NCI-H524 treated with DMSO at 0.1 percent for 48 hours (cell line): ENCODE measurements at places on chromosomes 7 and 10.

- no peak for DNase-seq
Measured at GRCh38 chr7:14691034-14691433, 211.5 kb downstream of the DGKB start.

- no peak for DNase-seq
Measured at GRCh38 chr7:113856010-113856409, 62.8 kb downstream of the PPP1R3A start.

DNA sequence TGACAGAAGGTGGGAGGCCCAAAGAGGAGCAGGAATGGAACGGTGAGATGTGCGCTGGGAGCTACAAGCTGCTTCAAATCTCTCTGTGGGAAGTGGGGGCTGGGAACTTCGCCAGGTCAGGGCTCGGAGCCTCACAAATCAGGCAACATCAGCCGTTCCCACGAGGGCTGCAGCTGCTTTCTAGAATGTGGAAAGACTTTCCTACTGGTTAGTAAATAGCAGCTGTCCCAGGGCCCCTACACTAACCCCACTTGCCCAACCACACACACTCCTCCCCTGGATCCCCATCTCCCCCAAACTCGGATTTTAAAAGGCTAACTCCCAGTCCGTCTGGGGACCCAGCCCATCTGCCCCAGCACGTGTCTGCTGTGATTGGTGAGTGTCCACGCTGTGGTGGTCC is 40.6 kb upstream of the PITRM1 start:
- DNase-seq: no peak

GRCh38 chr7:28135760-28136159 is 44.8 kb downstream of the JAZF1 start:
- DNase-seq: no peak

GRCh38 chr10:85786401-85786899 is 580.1 kb downstream of the GRID1 start:
- no peak for DNase-seq

DNA sequence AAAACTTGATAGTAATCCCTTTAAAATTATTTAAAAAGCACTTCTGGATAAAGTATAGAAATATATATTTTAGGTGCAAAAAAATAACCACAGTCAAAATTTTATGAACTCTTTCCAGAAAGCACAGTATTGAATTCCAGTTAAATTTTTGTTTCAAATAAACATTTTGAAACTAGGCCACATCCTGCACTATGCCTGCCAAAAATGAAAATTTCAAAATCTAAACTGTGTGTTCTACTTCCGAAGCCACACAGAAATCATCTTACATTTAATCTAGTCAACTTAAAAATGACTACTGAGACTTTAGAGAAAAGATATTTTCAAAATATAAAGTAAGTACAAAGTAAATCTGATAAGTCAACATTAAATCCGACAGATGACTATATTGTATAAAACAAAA is 50.0 kb downstream of the MAGI2 start:
- DNase-seq: no peak

- DNase-seq: no peak
Measured at GRCh38 chr10:132685101-132685891, 100.7 kb downstream of the NKX6-2 start.

GRCh38 chr7:15407910-15408309 is 153.9 kb downstream of the AGMO start:
- no peak for DNase-seq

- DNase-seq: peak; percentile 72
Measured at GRCh38 chr10:14371581-14371980, 40.9 kb upstream of the FRMD4A start.

- DNase-seq: no peak
Measured at GRCh38 chr10:86730227-86730626, 26.2 kb upstream of the BMPR1A start.

DNA sequence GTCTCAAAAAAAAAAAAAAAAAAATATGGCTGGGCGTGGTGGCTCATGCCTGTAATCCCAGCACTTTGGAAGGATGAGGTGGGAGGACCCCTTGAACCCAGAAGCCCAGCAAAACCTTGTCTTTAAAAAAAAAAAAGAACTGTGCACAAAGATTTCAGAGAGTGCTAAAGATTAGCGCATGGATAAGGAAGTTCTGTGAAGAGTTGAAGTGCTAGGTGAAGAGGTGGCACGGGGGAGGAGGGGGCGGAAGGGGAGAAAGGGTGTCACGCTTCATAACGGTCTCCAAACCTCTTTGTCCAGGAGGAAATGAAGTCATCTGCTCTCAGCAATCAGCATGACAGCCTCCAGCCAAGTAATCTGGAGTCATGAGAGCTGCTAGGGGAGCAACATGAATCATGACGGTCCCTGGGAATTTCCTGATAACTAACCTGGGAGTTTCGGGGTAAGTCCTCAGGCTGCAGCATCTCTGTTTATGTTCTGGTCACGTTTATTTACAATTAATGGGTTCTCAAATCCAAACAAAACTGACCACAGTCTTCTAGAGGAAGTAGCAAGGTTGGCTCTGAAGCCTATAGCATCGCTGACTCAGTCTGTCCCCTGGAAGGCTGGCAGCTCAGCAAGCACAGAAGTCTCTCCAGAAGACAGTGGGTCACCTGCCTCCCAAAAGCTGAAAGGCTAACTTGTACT is 1.9 kb upstream of the PLAU start:
- no peak for DNase-seq

GRCh38 chr10:124703778-124704427 is 40.3 kb downstream of the FAM53B start:
- no peak for DNase-seq

DNA sequence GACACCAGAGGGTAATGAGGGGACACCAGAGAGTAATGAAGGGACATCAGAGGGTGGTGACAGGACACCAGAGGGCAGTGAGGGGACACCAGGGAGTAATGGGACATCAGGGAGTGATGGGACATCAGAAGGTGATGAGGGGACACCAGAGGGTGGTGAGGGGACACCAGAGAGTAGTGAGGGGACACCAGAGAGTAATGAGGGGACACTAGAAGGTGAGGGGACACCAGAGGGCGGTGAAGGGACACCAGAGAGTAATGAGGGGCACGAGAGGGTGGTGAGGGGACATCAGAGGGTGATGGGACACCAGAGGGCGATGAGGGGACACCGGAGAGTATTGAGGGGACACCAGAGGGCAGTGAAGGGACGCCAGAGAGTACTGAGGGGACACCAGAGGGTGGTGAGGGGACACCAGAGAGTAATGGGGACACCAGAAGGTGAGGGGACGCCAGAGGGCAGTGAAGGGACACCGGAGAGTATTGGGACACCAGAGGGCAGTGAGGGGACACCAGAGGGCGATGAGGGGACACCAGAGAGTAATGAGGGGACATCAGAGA is 10.6 kb downstream of the NACAD start:
- DNase-seq: no peak

- DNase-seq: no peak
Measured at GRCh38 chr7:97346349-97346748, 228.9 kb downstream of the SDHAF3 start.

- DNase-seq: no peak
Measured at GRCh38 chr7:83796760-83797159, 147.8 kb upstream of the SEMA3E start.

DNA sequence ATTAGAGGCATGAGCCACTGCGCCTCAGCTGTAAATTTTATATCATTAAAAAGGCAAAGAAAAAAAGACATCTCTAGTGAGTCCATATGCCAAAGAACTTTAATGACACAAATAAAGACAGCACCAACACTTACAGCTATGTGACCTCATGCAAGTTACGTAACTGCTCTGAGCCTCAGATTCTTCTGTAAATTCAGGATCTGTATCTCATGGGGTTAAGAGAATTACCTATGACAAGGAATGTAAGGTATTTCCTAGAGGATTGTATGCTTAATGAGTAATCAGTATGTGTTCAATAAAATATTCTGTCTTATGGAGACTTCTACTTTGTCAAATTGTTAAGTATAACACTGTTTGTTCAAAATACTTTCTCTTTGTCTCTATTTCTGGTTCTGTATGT is 274.0 kb upstream of the GLI3 start:
- DNase-seq: no peak

DNA sequence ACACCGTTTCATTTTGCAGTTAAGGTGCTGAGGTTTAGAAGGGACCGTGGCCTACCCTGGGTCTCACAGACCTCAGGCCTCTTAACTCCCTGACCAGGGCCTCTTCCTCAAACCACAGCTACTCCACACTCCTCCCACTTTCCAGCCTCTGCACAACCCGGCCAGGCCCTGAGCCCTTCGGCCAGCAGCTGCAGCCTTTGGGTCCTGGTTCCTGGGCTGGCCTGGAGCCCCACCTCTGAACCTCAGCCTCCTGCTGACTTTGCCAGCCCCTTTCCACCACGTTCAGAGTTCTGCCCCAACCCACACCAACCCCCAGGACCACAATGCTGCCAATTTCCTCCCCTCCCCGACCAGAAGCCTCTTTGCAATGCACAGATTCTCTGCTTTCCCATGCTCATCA is 84.1 kb downstream of the VOPP1 start:
- no peak for DNase-seq

GRCh38 chr7:116769546-116769945 is 92.8 kb upstream of the CAPZA2 start:
- no peak for DNase-seq

DNA sequence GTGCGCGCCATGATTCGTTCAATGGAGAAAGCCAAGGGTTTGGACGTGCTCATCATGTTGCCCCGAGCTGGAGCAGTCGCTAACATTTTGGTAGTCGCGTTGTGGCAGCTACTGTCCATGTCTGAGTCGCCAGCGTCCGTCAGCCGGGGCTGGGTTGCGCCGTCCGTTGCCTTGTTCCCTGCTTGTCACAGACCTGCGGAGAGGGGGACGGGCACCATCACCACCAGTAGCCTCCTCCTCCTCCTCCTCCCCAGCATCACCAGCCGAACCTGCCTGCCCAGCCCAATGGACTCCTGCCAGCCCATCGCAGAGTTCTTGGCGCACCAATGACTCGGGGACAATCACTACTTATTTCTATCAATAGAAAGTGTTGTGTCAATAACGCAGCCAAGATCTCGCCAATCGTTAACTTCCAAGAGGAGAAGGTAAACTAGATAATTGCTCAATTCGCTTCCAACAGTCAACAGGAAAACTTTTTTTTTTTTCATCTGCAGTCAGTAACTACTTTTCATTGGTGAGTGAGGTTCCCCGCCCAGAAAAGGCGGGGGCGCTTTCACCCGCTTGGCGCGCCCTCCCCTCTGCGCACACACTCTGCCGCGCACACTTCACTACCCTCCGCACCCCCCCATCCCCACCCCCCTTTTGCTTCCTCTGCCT is at the start of gene FEZF1:
Gene FEZF1 (minus strand): TSS at position 432 of the 657 bp plus-strand sequence. CDS start 313 bp downstream, at position 119.
- DNase-seq: no peak

DNA sequence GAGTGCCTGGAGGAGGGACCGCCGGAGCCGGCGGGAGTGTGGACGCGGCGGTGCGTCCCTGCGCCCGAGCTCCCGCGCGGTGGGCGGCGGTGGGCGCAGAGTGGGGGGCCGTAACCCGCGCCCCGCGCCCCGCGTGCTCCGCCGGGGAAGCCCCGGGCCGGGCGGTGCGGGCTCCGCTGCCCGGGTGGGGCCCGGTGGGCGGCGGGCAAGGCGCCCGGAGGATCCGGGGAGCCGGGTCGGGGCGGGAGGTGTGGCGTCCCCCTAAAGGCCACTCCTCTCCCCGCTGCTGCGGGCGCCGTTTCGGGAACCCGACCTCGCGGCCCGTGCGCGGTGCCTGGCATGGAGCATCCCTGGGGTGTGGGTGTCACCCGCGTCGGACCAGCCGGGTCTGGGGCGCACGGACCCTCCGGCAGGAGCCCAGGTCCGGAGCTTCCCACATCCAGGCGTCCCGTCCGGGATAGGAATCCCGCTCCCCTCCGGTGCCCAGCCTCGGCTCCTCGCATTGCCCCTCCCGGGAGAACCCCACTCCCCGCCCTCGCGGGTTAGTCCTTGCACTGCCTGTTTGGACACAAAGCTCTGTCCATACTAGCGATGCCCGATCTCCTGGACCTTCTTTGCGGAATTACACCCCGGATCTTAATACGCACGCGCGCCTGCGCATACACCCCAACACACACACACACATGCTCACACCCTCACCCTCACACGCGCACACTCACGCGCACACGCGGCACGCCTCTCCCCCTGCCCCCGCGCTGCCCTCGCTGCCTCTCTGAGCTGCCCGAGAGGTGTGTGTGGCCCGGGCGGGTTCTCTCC is 723 bp downstream of the MTURN start:
- no peak for DNase-seq

- DNase-seq: no peak
Measured at GRCh38 chr7:24730018-24730369, 27.3 kb downstream of the GSDME start.

DNA sequence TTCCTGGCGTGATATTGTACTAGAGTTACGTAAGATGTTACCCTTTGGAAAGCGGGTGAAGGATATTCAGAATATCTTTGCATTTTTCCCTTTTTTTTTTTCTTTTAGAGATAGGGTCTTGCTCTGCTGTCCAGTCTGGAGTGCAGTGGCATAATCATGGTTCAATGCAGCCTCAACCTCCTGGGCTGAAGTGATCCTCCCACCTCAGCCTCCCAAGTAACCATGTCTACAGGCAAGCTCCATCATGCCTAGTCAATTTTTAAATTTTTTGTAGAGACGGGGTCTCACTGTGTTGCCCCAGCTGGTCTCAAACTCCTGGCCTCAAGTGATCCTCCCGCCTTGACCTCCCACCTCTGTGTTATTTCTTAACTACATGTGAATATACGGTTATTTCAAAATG is 18.4 kb downstream of the VPS41 start:
- no peak for DNase-seq

DNA sequence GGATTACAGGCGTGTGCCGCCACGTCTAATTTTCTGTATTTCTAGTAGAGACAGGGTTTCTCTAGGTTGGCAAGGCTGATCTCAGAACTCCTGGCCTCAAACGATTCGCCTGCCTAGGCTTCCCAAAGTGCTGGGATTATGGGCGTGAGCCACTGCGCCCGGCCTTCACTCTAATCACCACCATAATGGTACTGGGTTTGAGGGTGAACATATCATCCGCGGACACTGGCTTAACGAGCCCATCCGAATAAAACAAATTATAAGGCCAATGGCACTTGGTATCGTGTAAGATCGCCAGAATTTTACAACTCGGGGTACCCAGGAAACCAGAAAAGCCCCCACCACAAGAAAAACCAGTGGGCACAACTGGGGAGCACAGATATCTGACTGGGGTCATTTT is 580 bp downstream of the FAM200A start:
- DNase-seq: no peak

- DNase-seq: no peak
Measured at GRCh38 chr10:78875331-78875877, 193.4 kb upstream of the ZMIZ1 start.

DNA sequence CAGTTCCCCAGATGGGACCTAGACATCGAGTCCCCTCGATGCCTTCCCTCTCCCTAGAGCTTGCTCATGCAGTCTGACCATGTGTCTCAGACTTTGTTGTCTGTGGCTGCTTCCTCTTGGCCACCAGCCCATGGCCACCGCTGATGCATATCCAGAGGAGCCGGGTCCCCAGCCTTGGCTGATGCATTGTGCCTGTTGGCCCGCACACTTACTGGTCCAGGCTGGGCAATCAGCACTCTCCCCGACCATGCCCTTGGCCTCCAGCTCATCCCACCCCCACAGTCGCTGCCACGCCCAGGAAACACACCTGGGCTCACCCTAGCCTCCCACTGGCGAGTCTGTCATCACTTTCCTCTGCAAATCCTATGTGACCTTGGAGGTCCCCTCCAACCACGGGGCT is 10.1 kb downstream of the NPC1L1 start:
- no peak for DNase-seq

GRCh38 chr7:21782996-21783395 is 162.7 kb downstream of the CDCA7L start:
- no peak for DNase-seq

- DNase-seq: peak; percentile 45
Measured at GRCh38 chr7:28075674-28076358, 104.8 kb downstream of the JAZF1 start.

- no peak for DNase-seq
Measured at GRCh38 chr10:31954410-31955191, 26.0 kb upstream of the ARHGAP12 start.
